Hippocampal formation (tissue), 2 donors: ENCODE measurements at places on chromosomes 3 and 15.

- no peak for DNase-seq
Measured at GRCh38 chr3:11662392-11662990, 18.8 kb upstream of the VGLL4 start.

DNA sequence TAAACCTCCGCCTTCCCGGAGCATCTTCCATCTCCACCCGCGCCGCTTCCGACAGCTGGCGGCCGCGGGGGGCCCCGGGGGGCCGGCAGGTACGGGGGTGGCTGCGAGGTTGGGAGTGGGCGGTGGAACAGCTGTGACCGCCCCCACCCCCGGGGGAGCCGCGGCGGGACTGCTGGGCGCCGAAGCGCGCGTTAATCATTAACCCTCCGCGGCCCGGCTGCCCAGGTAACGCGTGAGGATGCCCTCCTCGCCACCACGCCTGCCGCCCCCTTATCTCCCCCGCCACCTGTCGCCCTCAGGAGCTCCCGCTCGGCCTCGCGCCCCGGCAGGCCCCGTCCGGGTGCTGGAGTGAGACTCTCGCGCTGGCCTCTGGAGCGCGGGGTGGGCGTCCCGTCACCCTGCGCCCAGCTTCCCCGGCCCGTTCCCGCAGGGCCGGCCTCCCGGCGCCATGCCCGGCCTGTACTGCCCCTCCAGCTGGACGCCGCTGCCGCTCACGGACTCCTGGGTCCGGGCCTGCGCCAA lies 757 bp downstream of the VWA5B2 start:
- no peak for DNase-seq

DNA sequence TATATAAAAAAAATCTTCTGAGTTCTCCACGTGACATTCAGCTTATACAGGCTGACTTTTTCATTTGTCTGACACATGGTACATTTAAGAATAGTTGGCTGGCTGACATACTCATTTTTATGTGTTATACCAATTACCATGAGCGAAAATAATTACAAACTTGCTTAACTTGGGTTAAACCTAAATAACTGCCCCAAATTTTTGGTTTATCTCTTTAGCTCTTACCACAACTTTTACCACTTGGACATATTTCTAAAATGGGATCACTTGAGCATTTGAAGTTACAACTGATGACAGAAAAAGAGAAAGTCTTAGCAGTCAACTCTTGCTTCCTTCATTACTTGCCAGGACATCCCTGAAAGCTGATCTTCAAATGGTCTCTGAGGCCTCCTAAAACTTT lies 618.1 kb downstream of the RBMS3 start:
- no peak for DNase-seq

GRCh38 chr3:187744169-187745151 lies 808 bp downstream of the BCL6 start:
- peak; percentile 53 for DNase-seq

DNA sequence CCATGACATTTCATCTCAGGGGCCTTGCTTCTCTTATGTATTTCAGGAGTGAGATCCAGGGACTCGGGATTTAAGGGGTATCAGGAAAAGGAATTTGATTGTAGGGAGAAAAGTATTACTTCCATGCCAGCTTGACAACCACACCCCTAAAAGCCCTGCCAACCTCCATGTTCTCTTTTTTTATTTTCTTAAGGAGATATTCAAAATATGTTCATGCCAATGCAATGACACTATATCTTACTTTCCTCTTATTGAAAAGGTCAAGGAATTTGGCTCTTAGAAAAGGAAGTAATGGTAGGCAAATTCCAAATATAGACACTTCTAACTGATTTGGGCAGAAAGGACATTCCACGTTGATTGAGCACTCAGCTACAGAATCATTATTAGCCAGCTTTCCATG lies 407.5 kb upstream of the NECTIN3 start:
- DNase-seq: no peak

GRCh38 chr3:14300721-14301399 lies 101.5 kb upstream of the SLC6A6 start:
- DNase-seq: no peak

DNA sequence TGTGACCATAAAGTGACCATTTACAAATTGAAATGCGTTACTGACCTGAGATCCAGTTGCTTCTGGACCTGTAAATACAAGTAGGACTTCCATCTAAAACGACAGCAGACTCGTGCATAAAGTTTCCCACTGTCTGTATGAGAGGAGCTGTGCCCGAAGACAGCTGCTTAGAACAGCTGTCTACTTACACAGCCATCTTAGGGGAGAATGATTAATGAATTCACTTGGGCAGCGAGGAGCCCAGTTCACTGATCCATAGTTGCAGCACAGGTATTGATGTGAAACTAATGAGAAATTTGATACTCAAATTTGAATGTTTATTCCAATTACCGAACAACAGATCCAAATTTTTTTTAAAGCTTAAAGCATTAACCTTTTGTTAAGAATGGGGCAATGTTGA lies 748.1 kb downstream of the NR2F2 start:
- DNase-seq: no peak

GRCh38 chr3:191301017-191301416 lies 28.2 kb upstream of the CCDC50 start:
- DNase-seq: no peak

- DNase-seq: no peak
Measured at GRCh38 chr3:129460572-129460971, 20.5 kb downstream of the IFT122 start.

GRCh38 chr15:74053941-74054529 lies 28.3 kb downstream of the GOLGA6A start:
- peak; percentile 42 for DNase-seq

GRCh38 chr3:99684644-99685043 lies 46.2 kb downstream of the COL8A1 start:
- DNase-seq: no peak

DNA sequence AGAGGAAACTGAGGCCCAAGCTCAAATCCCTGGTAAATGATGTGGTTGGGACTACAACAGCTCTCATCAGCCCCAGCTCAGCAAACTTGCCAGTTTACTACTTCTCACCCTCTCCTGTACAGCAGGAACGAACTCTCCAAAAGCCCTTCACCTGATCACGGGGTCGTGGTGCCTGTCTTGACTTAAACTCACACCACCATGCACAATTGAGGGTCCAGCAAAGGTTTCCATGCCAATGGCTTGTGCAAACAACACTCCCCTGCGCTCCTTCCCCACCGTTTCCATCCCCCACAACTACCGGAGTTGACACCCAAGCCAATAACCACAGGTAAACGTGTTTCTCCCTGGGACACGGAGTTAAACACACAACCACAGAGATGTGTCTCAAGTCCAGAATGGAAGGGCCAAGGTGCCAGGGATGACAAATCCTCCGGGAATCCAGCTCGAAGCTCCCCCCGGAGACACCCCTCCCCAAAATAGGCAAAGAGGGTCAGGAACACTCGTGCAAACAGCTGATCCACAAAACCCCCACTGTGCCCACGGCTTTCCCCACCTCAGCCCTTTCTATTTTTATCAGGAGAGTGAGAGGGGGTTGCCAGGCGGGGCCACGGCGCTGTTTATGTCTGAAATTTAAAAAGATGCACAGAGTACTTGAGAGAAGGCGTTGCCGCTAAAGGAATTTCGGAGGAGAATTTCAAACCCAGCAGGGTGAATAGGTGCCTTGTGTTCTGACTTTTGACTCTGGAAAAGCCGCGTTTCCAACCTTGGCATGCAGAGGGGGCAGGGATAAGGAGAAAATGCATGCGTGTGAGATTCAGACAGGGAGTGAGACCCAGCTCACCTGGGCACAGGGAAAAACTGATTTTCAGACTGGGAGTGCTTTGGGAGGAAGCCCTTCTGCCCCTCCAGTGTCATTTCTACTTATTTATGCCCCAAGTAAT lies 10.6 kb upstream of the ACAN start:
- no peak for DNase-seq

DNA sequence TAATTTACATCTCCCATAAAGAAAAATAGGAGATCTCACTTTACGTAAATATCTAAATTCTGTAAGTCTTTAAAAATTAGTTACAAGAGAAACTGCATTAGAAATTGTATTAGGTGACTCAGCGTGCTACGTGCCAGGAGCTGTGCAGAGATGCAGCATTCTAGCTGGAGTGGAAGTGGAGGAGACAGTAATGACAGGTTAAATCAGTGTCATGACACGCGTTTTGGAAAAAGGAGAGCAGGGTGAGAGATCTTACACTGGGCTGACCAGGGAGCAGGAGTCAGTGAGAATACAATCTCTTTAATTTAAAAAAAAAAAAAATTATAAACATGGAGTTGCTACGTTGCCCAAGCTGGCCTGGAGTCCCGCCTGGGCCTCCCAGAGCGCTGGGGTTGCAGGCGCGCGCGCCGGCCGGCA lies 635 bp downstream of the TUBGCP5 start:
- DNase-seq: no peak

- DNase-seq: no peak
Measured at GRCh38 chr3:113546414-113546893, 14.1 kb downstream of the SIDT1 start.

DNA sequence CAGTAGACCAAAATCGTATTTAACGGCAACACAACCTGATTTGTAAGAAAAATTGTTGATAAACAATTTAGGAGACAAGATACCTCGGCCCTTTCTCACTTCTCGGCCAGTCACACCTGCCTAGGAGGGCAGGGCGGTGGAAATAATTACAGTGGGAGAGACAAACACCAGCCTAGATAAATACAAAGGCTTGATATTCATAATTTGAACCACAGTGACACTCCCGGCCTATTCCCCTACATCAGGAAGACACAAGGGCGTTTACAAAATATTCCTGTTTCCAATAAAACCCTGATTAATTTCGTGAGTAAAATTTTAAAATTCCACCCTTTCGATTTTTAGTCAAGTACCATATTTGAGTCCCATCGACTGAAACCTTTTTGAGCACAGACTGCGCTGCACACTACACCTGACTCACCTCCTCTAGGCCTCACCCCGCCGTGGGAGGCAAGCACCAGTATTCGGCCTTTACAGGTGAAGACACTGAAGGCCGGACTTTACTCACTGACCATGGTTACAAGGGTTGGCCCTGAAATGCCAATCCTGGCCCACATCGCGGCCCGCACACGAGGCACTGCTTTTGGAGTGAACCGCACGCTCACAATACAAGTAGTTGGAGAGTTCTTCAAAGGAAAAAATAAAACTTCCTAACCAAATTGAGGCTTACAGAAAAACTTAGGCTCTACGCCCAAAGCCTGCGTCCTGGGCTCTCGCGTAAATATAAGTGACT lies 794 bp downstream of the ARPP19 start:
- no peak for DNase-seq

- DNase-seq: no peak
Measured at GRCh38 chr3:128569756-128570155, 76.8 kb upstream of the GATA2 start.
